AG09309 (cell line): ENCODE measurements at places on chromosomes 2 and 18.

GRCh38 chr2:37776487-37776886 is 105.0 kb upstream of the CDC42EP3 start:
- no peak for DNase-seq

DNA sequence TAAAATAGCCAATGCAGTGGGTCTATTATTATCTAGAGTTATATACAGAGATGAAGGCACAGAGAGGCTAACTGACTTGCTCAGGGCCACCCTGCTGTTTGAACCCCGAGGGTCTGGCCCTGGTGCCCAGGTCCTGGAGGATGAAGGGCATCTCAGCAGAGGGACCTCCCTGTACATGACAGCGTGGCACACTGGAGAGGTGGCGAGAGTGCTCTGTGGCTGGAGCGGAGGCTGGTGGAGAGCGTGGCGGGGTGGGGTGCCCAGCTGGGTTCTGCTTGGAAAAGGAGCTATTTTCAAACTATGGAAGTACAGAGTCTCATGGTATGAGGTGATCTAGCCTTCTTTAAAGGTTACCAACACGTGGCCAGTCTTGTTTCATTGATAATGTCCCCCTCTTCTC is 35.8 kb downstream of the GREB1 start:
- no peak for DNase-seq

DNA sequence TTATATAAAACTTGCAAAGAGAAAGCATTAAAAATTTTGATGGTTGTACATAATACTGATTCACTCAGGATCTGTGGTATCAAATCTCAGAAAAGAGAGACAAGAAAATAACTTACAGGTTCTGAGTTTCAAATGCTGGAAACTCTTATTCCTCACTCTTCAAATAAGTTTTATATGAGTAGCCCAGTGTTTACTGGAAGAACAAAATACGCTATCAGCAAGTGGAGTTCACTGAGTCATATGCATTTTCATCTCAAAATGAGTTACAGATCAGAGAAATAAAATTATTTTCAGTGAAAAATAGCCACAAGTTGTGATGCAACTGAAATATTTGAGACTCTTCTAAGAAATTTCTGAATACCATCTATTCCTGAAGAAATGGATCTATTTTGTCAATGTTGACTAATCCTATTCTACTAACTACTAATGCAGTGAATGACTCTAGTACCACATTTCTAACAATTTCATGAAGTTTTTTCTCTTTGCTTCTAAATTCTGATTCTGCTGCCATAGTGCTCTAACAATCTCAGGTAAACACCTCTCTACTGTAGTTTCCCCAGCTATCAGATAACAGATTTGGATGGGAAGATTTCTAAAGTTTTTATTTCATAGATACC is 391.7 kb downstream of the ZEB2 start:
- no peak for DNase-seq

DNA sequence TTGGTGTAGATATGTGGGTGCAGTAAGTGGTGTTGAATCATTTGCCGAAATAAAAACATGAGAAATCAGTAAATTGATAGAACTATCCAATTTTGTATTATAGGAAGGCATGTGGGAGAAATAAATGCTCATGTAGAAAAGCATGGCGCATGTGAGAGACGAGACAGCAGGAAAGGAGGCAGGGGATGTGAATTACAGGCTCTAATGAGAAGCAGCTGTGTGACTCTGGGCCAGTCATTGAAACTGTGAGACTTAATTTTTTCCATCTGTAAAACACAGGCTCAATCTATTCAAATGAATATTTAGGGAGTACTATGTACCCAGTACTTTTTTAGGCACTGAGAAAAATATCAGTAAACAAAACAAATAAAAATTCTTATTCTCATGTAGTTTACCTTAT is 42.6 kb upstream of the MAP3K20 start:
- peak; percentile 55 for DNase-seq

DNA sequence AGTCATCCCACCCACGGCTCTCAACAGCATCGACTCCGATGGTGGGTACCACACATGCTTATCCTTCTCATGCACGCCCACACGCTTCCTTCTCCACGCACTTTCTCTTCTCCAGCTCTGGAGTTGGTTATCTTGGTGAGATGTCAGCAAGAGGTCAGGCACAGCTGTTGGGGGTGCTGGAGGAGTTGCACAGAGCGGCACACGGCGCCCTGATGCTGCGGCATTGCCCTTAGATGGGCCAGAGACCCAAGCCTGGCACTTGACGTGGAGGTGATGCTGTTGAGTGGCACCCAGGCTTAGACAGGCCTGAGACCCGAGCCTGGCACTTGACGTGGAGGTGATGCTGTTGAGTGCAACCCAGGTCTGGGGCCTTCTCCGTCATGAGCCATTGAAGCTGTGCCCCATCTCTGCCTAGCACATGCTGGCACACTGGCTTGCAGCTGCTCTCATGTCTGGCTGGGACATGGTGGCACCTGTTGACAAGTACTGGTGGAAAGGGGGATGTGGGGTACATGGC is 83.2 kb downstream of the DGKD start:
- DNase-seq, result no peak

- no peak for DNase-seq
These were observed 2.0 kb downstream of the FMNL2 start for GRCh38 chr2:152336854-152337510.

- DNase-seq, result no peak
These were observed 5.6 kb downstream of the DNAJB2 start for GRCh38 chr2:219284501-219285372.
